HepG2 (cell line): ENCODE measurements at places on chromosomes 4 and X. TPM values are rescaled to one million over a fixed set of nuclear protein-coding genes. Genes with fewer than 3 reads are reported as not detected.

The NPFFR2 gene
- not detected in 2 replicates for total RNA-seq

The ARHGAP4 gene
- total RNA-seq: 0.64 TPM in 1 of 2 replicates, not detected in the other

The AFF2 gene
- not detected in 2 replicates for total RNA-seq

The SLITRK4 gene
- not detected in 2 replicates for total RNA-seq

The CABS1 gene
- total RNA-seq: not detected in 2 replicates

The RHOXF1 gene
- not detected in 2 replicates for total RNA-seq

The NEUROG2 gene
- total RNA-seq: not detected in 2 replicates

The SEL1L3 gene
- total RNA-seq: 0.63 and 1.1 TPM in 2 replicates

DNA sequence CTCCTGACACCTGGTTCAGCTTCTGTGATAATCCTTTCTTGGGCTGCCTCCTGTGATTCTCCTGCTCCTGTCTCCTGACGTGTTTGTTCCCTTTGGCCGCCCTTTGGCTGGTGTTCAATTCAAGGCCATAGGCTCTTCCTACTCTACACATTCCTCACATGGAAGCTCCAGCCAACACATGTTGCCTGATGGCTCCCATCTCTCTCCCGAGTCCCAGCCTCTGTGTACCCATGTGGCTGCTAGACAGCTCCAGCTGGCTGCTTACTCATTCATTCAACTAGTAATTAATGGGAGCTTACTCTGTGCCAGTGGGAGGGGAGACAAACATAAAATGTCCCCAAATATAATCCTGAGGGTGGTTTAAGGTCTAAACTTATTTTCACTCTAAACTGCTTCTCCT is 9.2 kb upstream of the MED28 start:
- H3K27me3 ChIP-seq: no peaks in the 10 kb centered on the region
- no peak for DNase-seq
- no peak overlapping the region for H3K4me3 ChIP-seq
- H3K36me3 ChIP-seq: peaks cover 21% of the 10 kb centered on the region
- H3K27ac ChIP-seq: no peak overlapping the region

GRCh38 chrX:107389726-107390125 is 59.7 kb upstream of the FRMPD3 start:
- no peak overlapping the region for H3K27ac ChIP-seq
- no peaks in the 10 kb centered on the region for H3K4me1 ChIP-seq
- no peak for DNase-seq
- H3K4me3 ChIP-seq: no peak overlapping the region

GRCh38 chr4:47109379-47109778 is 78.0 kb downstream of the GABRB1 start:
- no peaks in the 10 kb centered on the region for H3K36me3 ChIP-seq
- no peak for DNase-seq
- no peaks in the 10 kb centered on the region for H3K4me1 ChIP-seq
- no peak overlapping the region for H3K27ac ChIP-seq

GRCh38 chr4:74919783-74920182 is 13.1 kb upstream of the PARM1 start:
- no peaks in the 10 kb centered on the region for H3K4me1 ChIP-seq
- H3K36me3 ChIP-seq: no peaks in the 10 kb centered on the region
- no peak for DNase-seq
- H3K27me3 ChIP-seq: no peaks in the 10 kb centered on the region
- H3K27ac ChIP-seq: no peak overlapping the region

DNA sequence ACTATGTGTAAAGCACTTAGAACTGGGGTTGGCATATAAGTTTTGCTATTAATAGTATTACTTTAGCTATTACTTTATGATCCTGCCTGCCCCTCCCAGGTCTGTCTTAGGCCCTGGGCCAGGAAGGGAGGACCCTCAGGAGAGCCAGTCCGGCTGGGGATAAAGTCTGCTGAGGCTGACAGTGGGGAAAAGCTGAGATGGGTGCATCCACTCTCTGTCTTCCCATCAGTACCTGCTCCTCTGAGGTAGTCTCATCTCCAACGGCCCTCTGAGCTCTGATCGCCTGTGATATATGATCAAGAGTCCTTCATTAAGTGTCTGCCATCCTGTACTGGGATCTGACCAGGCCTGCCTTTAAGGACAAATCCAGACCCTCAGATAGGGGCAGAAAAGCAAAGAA is 156.5 kb upstream of the PJA1 start:
- no peak overlapping the region for H3K27ac ChIP-seq
- no peak overlapping the region for H3K4me3 ChIP-seq
- DNase-seq: no peak
- peaks cover 10% of the 10 kb centered on the region; the same call in 1 of the 2 replicates for H3K4me1 ChIP-seq
- H3K27me3 ChIP-seq: no peaks in the 10 kb centered on the region
- no peaks in the 10 kb centered on the region for H3K36me3 ChIP-seq

- no peaks in the 10 kb centered on the region for H3K4me1 ChIP-seq
- H3K27ac ChIP-seq: no peak overlapping the region
- H3K4me3 ChIP-seq: no peak overlapping the region
- DNase-seq: no peak
These were observed 87.5 kb downstream of the PALLD start for GRCh38 chr4:168584321-168584771.

GRCh38 chr4:1246901-1247863 is 1.7 kb downstream of the CTBP1 start:
- peaks cover 2% of the 10 kb centered on the region for H3K36me3 ChIP-seq
- H3K4me1 ChIP-seq: peaks cover 50% of the 10 kb centered on the region
- H3K27ac ChIP-seq: peak overlapping the region; percentile 91
- H3K27me3 ChIP-seq: no peaks in the 10 kb centered on the region
- peak overlapping the region; percentile 87 for H3K4me3 ChIP-seq

DNA sequence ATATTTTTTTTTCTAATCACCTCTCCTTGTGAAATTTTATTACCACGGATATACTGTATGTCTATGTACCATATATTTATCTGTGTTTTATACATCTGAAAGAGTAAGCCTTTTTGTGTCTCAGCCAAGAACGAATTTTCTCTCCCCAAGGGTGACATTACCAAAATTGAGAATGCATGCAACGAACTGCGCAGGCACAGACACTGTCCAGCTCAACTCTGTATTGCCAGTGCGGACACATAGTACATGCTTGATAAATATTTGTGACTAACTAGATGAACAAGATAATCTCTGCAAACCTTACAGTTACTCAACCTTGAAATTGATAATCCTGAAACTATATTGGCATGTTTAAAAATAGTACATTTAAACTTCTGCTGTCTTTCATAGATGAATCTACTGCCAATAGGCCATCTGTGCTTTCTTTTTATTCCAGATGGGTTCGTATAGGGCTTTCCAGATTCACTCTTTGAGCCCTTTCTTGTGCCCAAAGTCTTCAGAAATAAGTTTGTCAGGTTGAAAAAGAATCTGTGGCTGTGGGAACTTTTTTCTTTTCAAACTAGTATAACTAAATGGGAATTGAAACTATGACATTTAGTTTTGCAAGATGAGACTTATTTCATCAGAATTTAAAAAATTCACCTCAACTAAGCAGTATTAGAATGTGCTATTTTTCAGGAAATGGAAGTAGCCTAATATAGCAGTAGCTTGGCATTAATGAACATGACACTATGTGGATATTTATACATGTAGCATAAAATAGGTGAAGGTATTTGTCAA is 38.9 kb downstream of the DTHD1 start:
- H3K4me1 ChIP-seq: no peaks in the 10 kb centered on the region
- no peak overlapping the region for H3K4me3 ChIP-seq
- DNase-seq: no peak
- H3K36me3 ChIP-seq: no peaks in the 10 kb centered on the region
- no peak overlapping the region for H3K27ac ChIP-seq

GRCh38 chr4:56803471-56803870 is 18.0 kb downstream of the SPINK2 start:
- H3K27ac ChIP-seq: no peak overlapping the region
- H3K4me3 ChIP-seq: no peak overlapping the region
- no peaks in the 10 kb centered on the region for H3K27me3 ChIP-seq
- no peak for DNase-seq
- H3K36me3 ChIP-seq: no peaks in the 10 kb centered on the region
- no peaks in the 10 kb centered on the region for H3K4me1 ChIP-seq

- DNase-seq: no peak
- no peaks in the 10 kb centered on the region for H3K27me3 ChIP-seq
- no peaks in the 10 kb centered on the region for H3K4me1 ChIP-seq
- H3K36me3 ChIP-seq: no peaks in the 10 kb centered on the region
- H3K4me3 ChIP-seq: no peak overlapping the region
These were observed 25.7 kb downstream of the SLITRK2 start for GRCh38 chrX:145843146-145843904.

DNA sequence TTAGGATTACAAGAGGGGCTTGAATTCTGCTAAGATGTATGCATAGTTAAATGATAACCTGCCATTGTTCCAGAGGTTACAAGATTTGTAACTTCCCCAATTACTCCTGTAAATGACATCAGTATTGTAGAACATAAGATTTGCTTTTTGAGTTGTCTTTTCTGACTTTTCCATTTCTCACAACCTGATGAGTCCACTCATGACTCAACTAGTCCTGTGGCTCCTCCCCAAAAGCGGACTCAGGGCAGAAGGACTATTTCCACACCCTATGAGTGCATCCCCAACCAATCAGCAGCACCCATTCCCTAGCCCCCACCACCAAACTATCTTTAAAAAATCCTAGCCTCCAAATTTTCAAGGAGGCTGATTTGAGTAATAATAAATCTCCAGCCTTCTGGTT is 54.7 kb downstream of the HOPX start:
- no peaks in the 10 kb centered on the region for H3K4me1 ChIP-seq
- H3K4me3 ChIP-seq: no peak overlapping the region
- H3K27ac ChIP-seq: no peak overlapping the region
- no peaks in the 10 kb centered on the region for H3K36me3 ChIP-seq

- H3K36me3 ChIP-seq: no peaks in the 10 kb centered on the region; the same call in 1 of the 2 replicates
- H3K27me3 ChIP-seq: no peaks in the 10 kb centered on the region
- no peak overlapping the region for H3K27ac ChIP-seq
These were observed 14.9 kb upstream of the DHX15 start for GRCh38 chr4:24599275-24599674.

- H3K27ac ChIP-seq: no peak overlapping the region
- no peaks in the 10 kb centered on the region for H3K4me1 ChIP-seq
- no peaks in the 10 kb centered on the region for H3K27me3 ChIP-seq
- no peak overlapping the region for H3K4me3 ChIP-seq
- DNase-seq: no peak
These were observed 112.8 kb upstream of the H2AZ1 start for GRCh38 chr4:100062921-100063320.

DNA sequence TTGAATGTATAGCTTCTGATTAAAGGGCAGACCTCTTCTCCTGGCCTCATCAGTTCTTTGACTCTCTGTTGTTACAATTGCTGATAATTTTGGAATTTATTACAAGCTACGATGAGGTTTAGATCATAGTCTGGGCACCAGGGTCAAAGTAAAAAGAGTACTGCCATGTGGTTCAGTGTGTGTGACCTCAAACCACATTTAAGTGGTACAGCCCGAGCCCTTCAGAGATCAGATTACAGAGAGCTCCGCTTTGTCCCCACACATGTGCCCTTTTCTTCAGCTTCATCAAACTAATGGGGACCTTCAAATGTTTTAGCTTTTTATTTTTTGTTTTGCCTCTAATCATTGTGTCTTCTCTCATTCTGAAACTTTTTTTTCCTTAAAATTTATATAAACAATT is 37.1 kb downstream of the SPANXN2 start:
- H3K4me3 ChIP-seq: no peak overlapping the region
- no peaks in the 10 kb centered on the region for H3K4me1 ChIP-seq
- no peak overlapping the region for H3K27ac ChIP-seq
- no peaks in the 10 kb centered on the region for H3K27me3 ChIP-seq
- no peaks in the 10 kb centered on the region for H3K36me3 ChIP-seq

DNA sequence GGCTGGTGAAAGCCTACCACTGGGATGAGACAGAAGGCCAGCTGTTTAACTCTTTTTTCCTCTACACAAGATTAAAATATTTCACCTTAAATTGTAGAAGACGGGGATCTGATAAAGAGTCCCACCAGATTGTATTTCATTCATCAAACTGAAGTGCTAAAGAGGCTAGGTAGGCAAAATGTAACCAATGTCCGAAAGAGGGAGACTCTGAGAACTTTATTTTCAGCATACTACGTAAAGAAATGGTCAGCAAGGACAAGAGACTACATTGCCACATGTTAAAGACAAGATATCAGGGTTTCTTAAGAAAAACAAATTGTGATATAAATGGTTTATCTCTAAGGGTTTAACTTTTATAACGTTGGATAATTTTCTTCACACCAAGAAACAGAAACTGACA is 71.6 kb upstream of the INPP4B start:
- H3K27me3 ChIP-seq: no peaks in the 10 kb centered on the region
- no peaks in the 10 kb centered on the region for H3K4me1 ChIP-seq
- H3K27ac ChIP-seq: no peak overlapping the region
- no peak overlapping the region for H3K4me3 ChIP-seq
- peak; percentile 5 for DNase-seq

DNA sequence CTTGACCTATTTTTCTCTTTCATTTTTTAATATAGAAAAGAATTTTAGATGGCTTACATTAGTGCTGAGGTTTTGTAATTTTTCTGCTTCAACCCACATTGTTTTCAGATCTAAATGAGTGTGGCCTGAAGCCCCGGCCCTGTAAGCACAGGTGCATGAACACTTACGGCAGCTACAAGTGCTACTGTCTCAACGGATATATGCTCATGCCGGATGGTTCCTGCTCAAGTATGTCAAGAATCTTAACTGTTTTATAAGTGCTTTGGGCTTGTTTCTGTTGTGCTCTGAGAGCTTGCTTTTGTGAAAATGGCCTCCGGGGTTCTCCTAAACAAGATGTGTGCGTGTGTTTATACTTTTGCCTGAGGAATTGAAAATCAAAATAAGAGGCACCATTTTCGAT is 41.6 kb downstream of the NPNT start:
- no peaks in the 10 kb centered on the region; the same call in 1 of the 2 replicates for H3K27me3 ChIP-seq
- no peaks in the 10 kb centered on the region for H3K36me3 ChIP-seq
- no peak overlapping the region for H3K27ac ChIP-seq
- no peaks in the 10 kb centered on the region for H3K4me1 ChIP-seq

DNA sequence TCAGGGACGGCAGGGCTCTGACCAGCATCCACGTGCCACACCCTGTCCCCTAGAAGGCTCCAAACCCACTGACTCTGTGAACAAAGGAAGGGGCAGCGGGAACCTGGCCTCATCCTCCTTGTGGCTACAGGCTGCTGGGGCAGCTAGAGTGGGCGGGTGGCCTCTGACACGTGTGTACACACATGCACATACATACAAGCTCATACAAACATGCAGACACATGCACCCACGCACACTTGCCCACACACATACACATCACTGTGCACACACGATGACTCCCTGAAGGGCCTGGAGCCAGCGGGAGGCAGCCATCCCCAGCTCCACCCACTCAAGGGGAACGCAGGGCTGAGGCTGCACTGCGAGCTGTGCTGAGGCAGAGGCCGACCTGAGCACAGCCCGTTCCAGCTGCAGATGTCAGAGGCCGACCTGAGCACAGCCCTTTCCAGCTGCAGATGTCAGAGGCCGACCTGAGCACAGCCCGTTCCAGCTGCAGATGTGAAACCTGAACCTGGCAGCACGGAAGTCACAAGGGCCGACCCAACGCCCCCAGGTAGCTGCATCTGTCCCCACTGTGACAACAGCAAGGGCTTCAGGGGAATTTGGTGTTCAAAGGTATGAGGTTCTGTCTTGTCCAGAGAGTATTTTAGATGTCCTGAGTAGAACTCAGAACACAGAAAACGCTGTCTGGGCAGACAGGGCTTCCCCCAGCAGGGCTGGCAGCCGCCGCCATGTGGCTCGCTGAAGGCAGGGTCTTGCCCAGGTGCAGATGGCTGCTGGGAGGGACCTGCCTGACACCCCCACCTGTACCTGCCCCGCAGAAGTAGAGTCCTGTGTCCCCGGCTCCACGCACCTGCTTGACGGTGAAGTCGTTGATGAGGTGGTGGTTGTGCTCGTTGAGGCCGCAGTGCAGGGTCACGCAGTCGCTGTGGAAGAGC is 33.5 kb downstream of the CTBP1 start:
- H3K27ac ChIP-seq: no peak overlapping the region
- H3K4me1 ChIP-seq: no peaks in the 10 kb centered on the region
- no peaks in the 10 kb centered on the region for H3K27me3 ChIP-seq
- DNase-seq: no peak
